ENCODE measurements at places on chromosomes 16 and 17.

- DNase-seq, result no peak
These were observed 4.4 kb downstream of the CBX4 start for GRCh38 chr17:79834565-79835469.

GRCh38 chr17:17455173-17455572 lies 21.6 kb upstream of the MED9 start:
- DNase-seq, result no peak

DNA sequence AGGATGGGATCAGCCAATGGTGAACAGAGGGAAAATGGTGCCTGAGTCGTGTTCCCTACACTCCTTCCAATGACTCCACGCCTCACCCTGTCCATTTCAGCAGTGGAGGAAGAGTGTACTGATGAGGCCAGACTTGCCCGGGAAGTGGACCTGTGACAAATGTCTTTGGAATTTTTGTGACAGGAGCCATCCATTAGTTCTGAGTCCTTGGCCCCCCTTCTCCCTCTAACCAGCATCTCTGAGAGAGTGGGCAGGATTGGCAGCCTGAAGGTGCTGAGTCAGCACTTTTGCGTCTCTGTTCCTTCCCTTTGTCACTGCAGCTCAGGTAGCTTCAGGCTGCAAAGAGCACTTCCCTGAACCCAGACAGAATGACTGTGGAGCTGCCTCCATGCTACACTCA lies 30.8 kb downstream of the BEAN1 start:
- DNase-seq, result no peak

DNA sequence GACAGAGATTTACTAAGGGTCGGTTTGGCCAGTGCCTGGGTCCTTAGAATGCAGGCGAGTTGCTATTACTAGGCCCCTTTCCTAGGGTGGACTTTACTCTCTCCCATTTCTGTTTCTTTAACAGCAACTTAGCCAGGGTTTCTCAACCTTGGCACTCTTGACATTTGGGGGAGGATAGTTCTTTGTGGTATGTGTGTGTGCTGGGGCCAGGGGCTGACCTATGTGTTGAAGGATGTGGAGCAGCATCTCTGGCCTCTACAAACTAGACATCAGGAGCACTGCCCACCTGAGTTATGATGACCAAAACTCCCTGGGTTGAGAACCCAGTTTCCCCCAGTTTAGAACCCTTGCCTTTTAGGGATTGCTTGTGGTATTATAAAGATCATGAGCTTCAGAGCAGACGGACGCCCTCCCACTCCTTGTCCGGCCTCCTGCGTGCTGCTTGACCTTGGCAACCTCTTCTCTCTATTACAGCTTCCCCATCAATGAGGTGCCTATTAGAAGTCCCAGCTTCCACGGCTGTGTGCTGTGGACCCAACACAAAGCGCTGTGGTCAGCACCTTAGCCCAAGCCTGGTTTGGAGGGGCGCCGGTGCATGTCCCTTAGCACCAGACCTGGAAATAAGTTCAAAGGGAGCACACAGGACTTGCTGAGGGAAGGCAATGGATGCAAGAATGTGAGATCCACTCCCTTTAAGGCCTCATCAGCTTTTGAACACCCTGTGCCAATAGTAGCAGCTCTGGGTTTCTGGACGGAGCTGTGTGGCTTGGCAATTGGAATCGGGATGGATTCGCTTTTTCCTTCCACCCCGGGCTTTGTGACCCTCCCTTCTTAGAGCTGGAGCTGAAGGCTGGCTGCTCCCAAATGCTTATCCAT lies 239.2 kb upstream of the MAF start:
- no peak for DNase-seq

All from NCI-H2171 treated with DMSO at 0.1 percent for 48 hours (cell line).